ENCODE measurements at places on chromosomes 4 and X.

DNA sequence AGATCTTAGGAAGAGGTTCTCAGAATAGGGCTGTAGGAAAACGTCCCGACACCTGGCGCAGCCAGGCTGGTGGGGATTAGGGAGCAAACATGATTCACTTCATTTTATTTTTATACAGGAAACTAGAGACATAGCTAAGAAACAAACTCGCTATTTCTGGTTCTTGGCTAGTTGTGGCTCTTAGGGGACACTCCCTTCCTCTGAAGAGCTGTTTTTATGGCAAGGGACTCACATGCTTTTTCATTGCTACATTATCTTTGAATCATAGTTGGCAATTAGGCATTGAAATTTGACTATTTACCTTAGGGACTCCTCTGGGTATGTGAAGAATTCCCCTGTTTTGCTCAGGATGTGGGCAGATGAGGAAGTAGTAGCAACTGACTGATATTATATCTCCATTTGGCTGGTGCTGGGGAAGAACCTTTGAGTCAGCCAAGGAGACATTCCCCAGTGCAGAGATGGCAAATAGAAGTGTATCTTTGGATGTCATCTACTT is 174.5 kb downstream of the SMIM20 start:
- DNase-seq, result peak; percentile 32

DNA sequence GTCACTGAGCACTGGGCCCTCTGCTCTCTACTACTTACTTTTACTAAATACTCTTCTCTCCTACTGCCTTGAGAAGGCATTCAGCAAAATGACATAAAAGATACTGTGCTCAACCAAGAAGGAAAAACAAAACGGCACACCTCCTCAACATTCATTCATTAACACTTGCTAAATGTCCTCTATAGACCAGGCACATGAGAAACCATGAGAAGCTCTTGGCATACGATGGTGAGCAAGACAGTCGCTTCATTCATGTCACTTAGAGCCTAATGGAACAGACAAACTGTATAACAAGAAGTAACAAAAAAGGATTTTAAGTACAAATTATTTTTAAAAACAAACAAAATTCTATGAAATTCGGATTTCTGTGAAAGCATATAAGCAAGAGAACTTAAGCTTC is 38.7 kb downstream of the COL25A1 start:
- DNase-seq, result no peak

DNA sequence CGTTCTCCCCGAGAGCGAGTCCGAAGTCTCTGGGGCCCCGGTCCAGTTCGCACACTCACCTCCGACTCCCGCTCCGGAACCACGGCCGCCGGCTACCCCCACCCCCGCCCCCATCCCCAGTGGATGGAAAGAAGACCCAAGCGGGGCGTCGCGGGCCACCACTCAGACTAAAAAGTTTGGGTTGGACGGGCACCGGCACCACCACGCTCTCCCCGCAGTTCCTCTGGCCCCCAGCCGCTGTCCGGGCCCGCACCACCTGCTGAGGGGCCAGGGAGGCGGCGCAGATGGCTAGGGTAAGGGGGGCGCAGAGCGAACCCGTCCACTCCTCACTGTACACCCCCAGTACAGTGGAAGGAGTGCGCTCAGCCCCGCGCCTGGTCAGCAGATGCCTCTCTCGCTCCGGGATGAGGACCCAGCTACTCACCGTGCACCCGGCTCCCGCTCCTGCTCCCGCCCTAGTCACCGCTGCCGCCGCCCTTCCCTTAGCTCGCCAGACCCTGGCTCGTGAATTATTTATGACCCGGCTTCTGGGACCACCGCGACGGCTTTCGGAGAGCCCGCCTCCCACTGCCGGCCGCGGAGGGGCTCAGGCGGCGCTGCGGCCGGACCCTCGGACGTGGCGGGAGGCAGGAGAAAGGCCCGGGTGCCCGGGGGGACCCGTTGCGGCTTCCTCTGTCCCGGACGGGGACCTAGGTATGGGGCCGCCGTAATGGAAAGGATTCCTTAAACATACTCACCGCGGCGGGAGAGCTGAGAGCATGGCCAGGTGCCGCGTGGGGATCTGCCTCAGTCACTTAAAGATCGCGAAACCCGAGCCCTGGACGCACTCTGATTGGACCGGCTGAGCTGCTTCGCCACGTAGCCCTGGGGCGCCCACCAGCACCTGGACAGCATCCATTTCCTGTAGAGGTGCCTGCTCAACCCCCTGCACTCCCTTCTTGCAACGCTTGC is at the start of gene PROM1:
Gene PROM1 (minus strand): TSS at position 783 of the 951 bp plus-strand sequence. CDS start 8,117 bp downstream, outside the sequence.
- DNase-seq, result no peak

DNA sequence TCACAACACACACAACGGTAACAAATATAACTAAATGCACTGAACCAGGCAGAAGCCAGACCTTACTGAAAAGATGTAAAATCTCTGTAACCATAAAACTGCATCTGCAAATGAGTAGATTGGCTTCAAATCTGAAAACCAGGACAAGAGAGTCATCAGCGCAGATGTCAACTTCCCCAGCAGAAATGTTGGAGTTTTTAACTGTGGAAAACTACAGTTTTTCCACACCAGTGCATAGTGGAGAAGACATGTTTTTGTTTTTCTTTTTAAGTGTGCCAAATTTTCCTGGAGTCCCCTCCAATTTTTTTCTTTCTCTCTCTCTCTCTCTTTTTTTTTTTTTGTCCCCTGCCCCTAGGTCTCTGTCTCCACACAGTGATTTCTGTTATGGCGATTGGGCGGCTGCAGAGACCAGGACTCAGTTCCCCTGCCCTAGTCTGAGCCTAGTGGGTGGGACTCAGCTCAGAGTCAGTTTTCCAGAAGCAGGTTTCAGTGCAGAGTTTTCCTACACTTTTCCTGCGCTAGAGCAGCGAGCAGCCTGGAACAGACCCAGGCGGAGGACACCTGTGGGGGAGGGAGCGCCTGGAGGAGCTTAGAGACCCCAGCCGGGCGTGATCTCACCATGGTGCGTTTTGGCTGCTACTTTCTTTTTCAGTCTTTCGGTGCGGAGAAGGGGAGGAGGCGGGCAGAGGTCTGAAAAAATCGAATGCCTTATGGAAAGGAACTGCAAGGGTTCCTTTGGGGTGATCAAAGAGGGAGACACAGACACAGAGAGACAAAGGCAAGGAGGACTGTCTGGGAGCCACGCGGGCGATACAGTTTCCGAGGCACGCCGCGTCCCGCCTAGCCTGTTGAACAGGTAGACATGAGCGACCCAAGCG is at the start of gene GUCY1A1:
Gene GUCY1A1 (plus strand): TSS at position 505 of the 878 bp plus-strand sequence. CDS start 30,020 bp downstream, outside the sequence.
- DNase-seq, result no peak

- no peak for DNase-seq
These were observed 46.7 kb downstream of the MAGEB17 start for GRCh38 chrX:16213961-16214360.

- DNase-seq, result no peak
These were observed 209.5 kb downstream of the HS6ST2 start for GRCh38 chrX:132748909-132749308.

DNA sequence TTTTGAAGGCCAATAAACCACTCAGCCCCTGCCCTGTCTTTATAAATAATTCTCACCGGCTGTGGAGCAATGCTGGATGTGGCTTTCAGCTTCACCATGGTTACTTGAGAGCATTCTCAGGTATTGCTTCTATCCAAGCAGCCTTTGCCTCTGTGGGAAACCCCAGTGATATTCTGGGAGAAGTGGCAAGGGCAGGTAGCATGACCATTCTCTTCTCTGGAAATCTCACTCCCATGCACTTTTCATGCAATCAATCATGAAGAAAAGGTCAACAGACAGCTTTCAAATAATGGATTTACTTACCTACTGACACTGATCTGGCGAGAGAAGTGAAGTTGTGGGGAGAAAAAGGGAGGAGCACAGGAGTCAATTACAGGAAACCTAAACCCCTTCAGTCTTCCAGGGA is 49.5 kb downstream of the UNC5C start:
- DNase-seq, result no peak

DNA sequence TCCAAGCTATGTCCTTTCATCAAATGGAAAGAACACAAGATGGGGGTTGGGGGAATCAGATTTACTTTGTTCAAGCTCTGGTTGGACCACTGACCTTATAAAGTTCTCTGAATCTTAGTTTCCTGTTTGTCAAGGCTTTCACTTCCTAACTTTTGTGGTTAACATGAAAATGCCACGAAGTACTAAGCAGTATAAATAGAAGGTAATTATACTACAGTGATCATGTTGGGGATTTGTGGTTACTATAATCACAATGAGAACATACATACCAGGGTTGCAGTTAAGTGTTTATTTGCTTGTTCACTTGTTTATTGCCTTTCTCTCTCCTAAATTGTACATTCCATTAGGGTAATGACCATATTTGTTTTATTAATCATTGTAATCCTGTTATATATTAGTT is 53.2 kb downstream of the SPRY1 start:
- DNase-seq, result no peak

DNA sequence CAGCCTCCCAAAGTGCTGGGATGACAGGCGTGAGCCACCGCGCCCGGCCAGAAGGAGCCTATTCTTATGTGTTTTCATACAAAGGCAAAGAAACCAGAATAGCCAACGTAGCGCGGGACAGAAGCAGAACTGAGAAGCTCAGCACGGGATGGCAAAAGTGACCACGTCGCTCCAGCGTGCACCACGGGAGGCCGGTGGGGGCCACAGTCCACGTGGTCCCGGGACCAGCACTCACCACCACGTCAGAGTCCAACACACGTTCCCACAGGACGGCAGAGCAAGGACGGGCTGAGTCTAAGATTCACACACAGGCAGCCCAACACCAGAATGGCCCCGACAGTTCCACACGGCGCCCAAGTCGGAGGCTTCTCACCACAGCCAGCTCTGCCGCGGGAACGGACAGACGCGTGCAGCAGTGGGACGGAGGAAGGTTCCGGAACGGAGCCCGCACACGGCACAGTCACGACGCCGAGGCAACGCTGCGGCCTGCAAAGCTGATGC is 18.8 kb upstream of the GTPBP6 start:
- DNase-seq, result no peak

DNA sequence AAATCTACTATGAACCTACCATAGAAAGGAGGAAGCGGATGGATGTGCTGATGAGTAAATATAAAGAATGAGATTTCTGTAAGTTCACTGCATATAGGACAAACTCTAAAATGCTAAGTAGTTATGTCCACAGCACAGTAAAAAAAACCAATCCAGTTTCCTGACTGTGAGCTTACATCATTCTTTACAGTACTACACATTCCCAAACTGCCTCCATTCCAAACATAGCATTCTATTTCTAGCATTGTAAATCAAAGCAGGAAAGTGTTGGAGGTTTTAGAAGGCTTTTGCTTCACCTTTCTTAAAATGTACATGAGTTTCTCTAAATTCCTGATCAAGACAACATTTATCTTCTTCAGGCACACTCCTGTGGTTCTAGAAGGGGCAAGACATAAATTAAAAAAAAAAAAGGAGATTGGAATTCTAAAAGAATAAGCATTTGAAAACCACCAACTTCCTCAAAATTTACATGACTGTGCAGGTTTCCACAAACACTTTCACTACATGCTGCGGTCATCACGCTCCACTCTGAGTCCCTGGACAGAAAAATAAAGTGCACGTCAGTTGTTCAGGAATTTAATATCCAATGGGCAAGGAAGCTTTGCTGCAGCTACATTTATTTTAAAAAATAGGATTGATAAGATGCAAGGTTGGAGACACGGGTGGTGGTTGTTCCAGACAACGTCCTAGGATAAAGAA is 297.6 kb upstream of the STS start:
- DNase-seq, result peak; percentile 2

GRCh38 chrX:72308566-72309296 is 3.0 kb upstream of the CITED1 start:
- peak; percentile 72 for DNase-seq

- no peak for DNase-seq
These were observed 210.9 kb downstream of the FRMPD4 start for GRCh38 chrX:12349201-12349600.

DNA sequence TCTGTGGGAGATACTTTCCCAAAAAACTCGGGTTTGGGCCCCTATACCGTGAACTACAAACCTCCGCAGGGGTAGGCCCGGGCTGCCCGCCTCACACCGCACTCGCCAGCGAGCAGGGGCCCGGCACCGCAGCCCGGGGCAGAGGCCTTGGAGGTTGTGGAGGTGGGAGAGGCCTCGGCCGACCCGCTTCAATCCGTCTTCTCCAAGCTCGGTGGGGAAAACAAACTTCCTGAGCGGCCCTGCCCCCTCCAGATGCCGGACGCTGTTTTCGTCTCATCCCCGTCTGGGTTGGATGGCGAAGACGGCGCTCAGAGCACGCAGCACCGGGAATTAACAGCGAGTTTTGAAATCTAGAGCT is 442 bp upstream of the MCUB start:
- peak; percentile 8 for DNase-seq

- DNase-seq, result no peak
These were observed 178.0 kb upstream of the ANKRD50 start for GRCh38 chr4:124890522-124890921.

DNA sequence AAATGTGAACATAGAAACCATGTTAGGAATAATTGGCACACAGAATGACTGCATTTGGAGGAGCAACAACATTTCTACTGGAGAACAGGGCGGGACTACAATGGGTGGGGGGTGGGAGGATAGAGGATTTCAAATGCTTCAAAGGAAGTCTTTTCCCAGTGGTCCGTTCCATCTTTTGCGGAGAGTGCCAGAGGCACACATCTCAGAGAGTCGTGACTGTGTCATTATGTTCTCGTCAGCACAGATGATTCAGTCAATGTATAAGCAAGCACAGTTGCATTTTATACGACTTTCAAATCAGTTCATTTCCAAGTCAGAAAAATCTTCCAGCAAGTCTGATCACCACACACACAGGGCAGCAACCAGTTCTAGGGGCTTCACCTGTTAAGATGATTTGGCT is 22.7 kb upstream of the GPR50 start:
- no peak for DNase-seq

- DNase-seq, result no peak
These were observed 179.6 kb upstream of the SPRY1 start for GRCh38 chr4:123216946-123217345.

DNA sequence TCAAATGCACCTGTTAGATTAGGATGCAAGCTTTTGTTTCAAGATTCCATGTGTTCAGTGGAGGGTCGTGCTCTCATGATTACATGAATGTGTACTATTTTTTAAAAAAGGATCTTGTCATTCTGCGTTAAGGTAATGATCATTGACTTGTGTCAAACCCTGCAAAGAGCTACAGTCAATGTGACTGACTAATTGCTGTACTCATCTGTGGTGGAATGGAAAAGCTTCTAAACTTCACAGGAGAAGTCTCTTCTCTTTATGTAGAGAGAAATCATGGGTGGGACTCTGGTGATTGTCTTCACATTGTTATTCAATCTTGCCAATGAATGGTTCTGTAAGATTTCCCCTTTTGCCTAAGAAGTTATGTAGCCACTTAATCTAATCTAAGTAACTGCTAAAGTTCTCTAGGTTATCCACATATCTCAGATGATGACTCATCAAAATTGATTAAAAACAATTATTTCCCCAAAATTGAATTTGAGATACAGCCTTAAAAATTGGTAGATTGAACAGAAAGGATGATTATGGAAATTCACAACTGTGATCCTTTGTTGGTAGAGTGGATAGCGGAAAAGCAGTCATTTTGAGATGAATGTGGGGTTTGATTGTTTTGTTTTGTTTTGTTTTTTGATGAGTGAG is 6.7 kb downstream of the MAGEE1 start:
- DNase-seq, result no peak

- DNase-seq, result peak; percentile 6
These were observed 446 bp upstream of the UBE2A start for GRCh38 chrX:119573840-119574393.
